Left lobe of liver (tissue), 2 donors: ENCODE measurements at places on chromosomes 2 and 18.

DNA sequence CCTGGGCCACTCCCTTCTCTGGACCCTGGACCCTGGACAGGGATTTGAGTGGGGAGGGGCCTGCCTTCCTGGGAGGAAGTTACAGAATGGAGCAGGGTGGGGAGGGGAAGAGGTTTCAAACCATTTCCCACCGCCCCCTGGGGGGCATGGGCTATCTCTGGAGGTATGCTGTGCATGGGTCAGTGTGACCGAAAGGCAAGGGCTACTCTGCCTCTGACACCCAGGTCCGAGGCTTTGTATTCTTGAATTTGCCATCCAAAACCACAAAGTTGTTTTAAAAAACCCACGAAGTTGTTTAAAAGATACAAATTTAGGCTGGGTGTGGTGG lies 46.9 kb downstream of the GORASP2 start:
- no peak for DNase-seq

DNA sequence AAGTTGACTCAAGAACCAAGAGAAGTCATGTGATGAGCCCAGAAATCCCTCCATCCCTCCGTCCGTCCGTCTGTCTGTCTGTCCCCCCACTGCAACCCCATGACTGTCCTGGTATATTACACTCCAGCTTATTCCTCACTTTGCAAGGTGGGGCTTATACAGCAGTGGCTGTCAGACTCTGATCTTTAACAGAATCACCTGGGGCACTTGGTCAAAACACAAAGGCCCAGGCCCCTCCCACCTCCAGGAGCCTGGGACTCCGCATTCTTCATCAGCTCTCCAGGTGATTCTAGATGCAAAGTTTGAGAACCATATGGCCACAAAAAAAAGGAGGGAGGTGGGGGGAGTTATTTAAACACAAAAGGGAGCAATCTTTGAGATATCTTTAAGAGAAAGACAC lies 61.4 kb downstream of the MYO5B start:
- no peak for DNase-seq

DNA sequence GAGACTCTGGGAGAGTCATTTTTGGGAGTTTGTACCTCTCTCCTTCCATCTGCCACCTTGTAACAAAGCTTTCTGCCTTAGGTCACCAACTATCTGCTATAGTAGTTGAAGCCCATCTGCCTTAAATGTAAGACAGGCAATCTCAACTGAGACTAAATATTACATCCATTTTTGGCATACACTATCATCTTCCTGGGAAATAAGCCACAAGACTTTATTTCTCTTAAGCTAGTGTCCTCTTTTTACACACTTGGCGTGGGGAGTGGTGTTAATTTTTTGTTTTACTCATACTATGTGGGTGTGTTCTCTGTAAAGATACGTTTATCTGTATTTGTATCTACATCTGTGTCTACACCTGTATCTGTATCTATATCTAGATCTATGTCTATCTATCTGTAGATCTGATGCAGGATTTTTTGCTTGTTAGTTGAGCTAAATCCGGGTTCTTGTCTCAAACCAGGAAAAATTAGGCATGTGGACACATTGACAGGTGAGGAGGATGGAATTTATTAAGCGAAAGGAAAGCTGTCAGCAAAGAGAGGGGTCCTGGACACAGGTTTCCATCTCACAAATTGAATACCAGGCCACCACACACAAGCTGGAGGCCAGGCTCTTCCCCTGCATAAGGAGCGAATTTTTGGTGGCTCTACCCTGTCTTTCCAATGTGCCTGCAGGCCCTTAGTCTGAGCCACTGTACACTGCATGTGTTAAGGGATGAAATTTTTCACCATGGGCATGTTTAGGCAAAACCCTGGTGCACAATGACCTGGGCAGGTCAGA lies 64.8 kb upstream of the RND3 start:
- no peak for DNase-seq

DNA sequence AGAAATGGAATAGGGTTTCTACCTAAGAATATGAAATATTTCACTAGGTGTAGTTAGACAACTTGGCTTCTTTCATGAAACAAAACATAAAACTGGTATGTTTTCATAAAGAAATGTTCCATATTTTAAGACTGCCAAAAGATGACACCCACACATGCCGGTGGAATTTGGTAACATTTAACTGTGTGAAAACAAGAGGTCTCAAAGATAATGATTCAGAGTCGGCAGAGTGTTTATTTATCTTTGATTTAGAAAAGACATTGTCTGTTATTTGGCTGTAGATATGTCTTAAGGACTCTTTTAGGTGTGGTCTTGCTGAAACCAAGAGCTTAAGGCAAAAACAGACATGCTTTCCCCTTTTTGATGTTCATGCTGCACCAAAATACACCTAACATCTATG lies 63.5 kb upstream of the FN1 start:
- no peak for DNase-seq

- no peak for DNase-seq
These were observed 32.9 kb downstream of the TPRKB start for GRCh38 chr2:73704285-73704684.

DNA sequence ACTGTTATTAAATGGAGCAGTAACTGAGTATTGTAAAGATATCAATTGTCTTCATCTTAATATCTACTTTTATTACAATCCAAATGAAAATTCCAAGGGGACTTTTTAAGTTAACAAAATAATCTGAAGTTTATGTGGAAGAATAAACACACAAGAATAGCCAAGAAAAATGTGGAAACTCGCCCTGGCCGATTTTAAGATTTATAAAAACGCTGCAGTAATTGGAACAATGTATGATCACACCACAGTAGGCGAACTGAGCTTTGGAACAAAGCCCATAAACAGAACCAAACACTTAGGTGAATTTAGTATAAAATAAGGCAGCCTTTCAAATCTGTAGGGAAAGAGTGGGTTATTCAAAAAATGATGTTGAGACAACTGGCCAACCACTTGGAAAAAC lies 96.3 kb downstream of the ANTXR1 start:
- no peak for DNase-seq

DNA sequence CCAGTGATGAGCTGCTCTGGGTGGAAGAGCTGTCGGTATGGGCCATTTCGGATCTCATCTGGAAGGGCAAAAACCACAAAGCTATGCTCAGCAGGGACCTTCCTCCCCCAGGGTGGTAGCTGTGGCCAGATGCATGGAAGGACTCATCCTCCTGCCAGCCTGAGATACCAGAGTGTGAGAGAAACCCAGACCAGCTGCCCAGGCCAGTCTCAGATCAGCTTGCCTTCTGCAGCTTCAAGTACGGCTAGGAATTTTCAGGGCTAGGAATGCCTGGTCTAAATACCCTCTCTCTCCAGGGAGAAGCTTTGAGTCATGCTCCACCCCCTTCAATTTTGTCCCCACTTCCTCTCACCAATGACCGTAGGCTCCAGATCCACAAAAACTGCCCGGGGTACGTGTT lies 1.4 kb upstream of the TUBA4B start:
- DNase-seq, result no peak

- DNase-seq, result no peak
These were observed 160.2 kb upstream of the CCDC68 start for GRCh38 chr18:55119434-55119833.

DNA sequence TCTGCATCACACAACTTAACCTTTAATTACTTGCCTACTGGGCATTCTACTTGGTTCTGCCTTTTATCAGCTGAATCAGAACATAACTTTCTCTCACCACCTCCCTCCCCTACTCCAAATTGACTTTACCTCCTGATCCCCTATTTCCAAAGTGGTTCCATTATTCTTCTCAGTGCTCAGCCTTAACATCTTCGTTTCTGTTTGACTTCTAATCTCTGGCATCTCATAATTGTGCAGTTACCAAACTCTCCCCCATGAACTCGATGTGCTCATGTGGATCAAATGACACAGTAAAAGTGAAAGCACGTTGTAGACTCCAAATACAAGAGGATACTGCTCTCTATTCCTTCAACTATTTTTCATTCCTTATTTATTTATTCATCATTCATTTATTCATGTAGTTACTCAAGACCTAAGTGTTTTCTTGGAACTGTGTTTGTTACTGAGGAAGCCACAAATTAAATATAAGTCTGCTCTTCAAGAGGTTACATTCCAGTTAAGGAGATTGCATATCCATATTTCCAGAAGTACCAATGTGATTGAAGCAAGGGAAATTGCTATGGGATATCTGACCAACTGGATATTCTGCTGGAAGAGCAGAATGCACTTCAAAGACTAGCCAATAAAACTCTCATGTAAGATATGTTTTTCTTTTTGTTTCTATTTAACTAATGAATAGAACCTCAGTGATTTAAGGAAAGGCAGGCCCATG lies 158.8 kb downstream of the TMEFF2 start:
- DNase-seq, result no peak

DNA sequence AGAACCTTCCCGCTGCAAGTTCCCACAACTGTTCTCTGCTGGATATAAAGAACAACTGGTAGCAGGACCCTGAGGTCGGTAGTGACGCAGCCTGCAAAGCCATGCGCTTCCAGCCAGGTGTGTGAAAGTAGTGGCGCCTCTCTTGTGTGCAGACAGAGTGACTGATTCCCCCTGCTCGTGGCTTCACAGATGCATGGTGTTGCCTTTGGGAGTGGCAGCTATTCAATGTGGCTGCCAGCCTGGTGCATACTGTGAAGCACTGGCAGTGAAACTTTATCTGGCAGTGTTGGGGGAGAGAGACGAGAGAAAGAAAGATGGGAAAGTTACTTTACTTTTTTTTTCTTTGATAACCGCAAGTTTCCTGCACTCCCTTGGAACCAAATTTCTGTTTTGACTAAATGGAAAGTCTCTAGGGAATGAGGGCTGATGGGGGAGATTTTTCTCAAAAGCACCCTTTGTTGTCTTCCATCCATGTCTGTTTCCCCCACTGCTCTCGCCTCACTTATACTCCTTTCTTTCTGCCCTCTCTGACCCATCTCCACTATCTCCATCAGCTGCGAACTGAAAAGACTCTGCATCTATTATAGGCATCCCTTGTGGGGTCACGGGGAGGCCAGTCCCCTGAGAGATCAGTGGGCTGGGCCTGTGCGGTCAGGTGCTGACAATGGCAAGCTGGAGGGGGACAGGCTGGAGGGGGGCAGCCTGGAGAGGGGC lies 90.0 kb upstream of the TNP1 start:
- DNase-seq, result no peak

DNA sequence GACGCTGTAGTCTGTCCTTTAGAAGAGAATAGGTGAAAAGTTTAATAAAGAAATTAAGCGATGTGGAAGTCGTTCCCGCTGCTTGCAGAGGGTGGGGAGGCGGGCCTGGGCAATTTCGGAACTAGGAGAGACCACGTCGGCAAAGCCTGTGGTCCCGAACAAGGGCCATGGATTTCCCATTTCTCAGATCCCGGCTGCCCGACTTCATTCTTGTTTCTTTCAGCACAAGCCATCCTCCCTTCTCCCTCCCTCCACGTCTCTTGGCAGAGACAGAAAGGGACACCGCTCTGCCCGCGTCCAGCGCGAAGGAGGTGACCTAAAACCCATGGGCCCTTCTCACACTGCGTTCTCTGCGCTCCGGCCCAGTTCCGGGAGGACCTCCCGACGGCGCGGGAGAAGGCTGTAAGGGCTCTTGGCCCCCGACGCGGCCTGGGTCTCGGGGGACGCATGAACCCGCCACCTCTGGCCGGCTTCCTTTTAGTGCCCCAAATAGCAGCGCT lies 2.2 kb upstream of the BCL2L11 start:
- no peak for DNase-seq

DNA sequence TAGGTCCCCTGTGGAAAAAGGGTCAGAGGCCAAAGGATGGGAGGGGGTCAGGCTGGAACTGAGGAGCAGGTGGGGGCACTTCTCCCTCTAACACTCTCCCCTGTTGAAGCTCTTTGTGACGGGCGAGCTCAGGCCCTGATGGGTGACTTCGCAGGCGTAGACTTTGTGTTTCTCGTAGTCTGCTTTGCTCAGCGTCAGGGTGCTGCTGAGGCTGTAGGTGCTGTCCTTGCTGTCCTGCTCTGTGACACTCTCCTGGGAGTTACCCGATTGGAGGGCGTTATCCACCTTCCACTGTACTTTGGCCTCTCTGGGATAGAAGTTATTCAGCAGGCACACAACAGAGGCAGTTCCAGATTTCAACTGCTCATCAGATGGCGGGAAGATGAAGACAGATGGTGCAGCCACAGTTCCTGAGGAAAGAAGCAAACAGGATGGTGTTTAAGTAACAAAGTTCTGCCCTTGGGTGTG lies 165.8 kb downstream of the RPIA start:
- DNase-seq, result no peak

DNA sequence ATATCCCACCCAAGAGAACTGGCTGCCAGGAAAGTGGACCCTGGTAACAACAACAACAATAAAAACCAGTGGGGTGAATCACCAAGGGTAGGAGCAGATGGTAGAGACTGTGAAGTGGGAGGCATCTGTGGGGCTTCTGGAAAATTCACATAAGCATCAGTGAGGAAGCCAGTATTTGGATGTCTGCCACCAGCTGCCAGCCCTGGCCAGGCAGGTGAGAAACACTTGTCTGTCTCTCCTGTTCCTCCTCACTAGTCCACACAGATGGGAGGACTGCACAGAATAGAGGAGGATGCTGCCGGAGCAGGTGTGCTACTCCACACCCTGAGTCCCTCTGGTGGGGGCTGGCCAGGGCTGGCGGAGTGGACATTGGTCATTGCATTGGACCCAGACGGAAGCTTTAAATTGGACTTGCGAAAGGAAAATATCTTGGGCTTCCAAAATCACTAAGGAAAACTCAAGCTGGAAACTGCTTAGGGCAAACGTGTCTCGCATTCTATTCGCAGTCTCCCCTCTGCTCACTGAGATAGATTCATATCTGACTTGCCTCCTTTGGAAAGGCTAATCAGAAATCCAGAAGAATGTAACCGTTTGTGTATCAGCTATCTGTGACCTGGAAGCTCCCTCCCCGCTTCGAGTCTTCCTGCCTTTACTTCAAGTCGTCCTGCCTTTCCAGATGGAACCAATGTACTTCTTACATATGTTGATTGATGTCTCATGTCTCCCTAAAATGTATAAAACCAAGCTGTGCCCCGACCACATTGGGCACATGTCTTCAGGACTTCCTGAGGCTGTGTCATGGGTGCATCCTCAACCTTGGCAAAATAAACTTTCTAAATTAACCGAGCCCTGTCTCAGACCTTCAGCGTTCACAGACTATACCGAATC lies 69.1 kb downstream of the NAB1 start:
- no peak for DNase-seq

DNA sequence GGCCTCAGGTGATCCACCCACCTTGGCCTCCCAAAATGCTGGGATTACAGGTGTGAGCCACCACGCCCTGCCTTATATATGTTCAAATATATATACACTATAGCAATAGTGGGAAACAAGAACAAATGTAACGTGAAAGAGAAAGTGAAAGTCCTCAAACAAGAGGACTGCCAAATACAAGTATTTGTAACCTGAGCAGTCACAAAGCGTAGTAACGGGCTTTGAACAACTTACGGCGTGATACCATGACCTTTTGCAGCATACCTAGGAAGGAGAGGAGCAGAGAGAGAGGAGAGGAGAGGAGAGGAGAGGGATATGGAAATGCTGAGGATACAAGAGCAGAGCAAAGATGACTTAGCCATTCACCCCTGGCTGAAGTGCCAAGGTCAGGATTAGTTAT lies 113.8 kb upstream of the RGPD4 start:
- no peak for DNase-seq

GRCh38 chr2:124034265-124034664 lies 9.2 kb downstream of the CNTNAP5 start:
- no peak for DNase-seq
